Gastroesophageal sphincter (tissue), 4 donors: ENCODE measurements at places on chromosomes 16 and 17. TPM values are rescaled to one million over a fixed set of nuclear protein-coding genes. Genes with fewer than 3 reads are reported as not detected.

The CLEC18A gene
- total RNA-seq: not detected

The CDK3 gene
- total RNA-seq: 2.3 TPM

DNA sequence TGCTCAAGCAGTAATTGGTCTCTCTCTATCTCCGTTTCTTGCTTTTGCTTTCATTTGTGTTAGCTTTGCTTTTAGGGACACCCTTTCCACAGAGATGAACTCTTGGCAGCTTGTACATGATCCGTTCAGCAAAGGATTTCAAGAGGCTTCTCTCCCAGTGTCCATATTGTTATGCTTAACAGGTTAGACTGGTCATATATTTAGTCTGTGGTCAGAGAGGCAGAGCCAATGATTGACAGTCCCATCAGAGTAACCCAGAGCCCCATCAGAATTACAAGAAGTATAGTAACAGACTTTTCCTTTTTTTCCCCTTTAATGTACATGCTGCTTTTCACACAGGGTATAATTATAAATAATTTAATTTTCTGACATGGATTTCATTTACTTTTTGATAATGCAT, 34.4 kb downstream of the GDPD1 start:
- no peak for ATAC-seq

- no peak for ATAC-seq
These were observed 42.4 kb downstream of the SYT17 start for GRCh38 chr16:19210280-19210924.
